CD4-positive, CD25-positive, alpha-beta regulatory T cell (primary cell): ENCODE measurements at places on chromosomes 2 and 18. TPM values are rescaled to one million over a fixed set of nuclear protein-coding genes. Genes with fewer than 3 reads are reported as not detected.

The FAP gene
- not detected for total RNA-seq

The CAPN14 gene
- 0.20 TPM for total RNA-seq

The SPATS2L gene
- total RNA-seq = 19.2 TPM

The MARCHF4 gene
- total RNA-seq = not detected

The TWIST2 gene
- total RNA-seq = not detected

The SPC25 gene
- total RNA-seq = 0.96 TPM

The OSR1 gene
- not detected for total RNA-seq

The CDCA7 gene
- total RNA-seq = 12.9 TPM

The NEB gene
- total RNA-seq = 1.3 TPM

The MYOM1 gene
- 1.4 TPM for total RNA-seq

The PLEKHA3 gene
- 28.2 TPM for total RNA-seq

The FKBP1B gene
- total RNA-seq = 1.1 TPM

The HOXD10 gene
- total RNA-seq = not detected

The GPR17 gene
- not detected for total RNA-seq

The SFT2D3 gene
- 7.6 TPM for total RNA-seq

The MTIF2 gene
- 21.3 TPM for total RNA-seq

The RFTN2 gene
- total RNA-seq = not detected

The PXDN gene
- total RNA-seq = 0.79 TPM

The OR6B2 gene
- not detected for total RNA-seq

The RIT2 gene
- total RNA-seq = not detected

The UXS1 gene
- total RNA-seq = 162 TPM

The TGOLN2 gene
- 168 TPM for total RNA-seq

The BOLA3 gene
- 12.1 TPM for total RNA-seq

The BOK gene
- total RNA-seq = not detected

The ZC3H6 gene
- total RNA-seq = 18.7 TPM

The CABYR gene
- total RNA-seq = 1.2 TPM

The STK17B gene
- 542 TPM for total RNA-seq

The UGT1A5 gene
- total RNA-seq = not detected

The C2orf66 gene
- not detected for total RNA-seq

The REG3A gene
- total RNA-seq = not detected

The SLC11A1 gene
- 0.54 TPM for total RNA-seq

The CCBE1 gene
- not detected for total RNA-seq

The LYPD6 gene
- total RNA-seq = not detected

The TMEM37 gene
- not detected for total RNA-seq

The DOK1 gene
- total RNA-seq = 19.8 TPM

The GAREM2 gene
- 4.0 TPM for total RNA-seq

The CIB4 gene
- not detected for total RNA-seq

The EVX2 gene
- not detected for total RNA-seq

The STRADB gene
- total RNA-seq = 11.0 TPM

The CCDC142 gene
- total RNA-seq = 15.8 TPM

The RHBDD1 gene
- 56.4 TPM for total RNA-seq

The FN1 gene
- 0.72 TPM for total RNA-seq

The ANKRD44 gene
- 301 TPM for total RNA-seq

The CSRNP3 gene
- total RNA-seq = not detected

The ATP6V1B1 gene
- not detected for total RNA-seq

The ABCB11 gene
- not detected for total RNA-seq

The TSPYL6 gene
- not detected for total RNA-seq

The CNRIP1 gene
- not detected for total RNA-seq

The MZT2B gene
- total RNA-seq = 199 TPM
